ENCODE measurements at places on chromosomes 2 and 18.

GRCh38 chr2:110771547-110772382, 39.4 kb downstream of the ACOXL start:
- no peak for DNase-seq

DNA sequence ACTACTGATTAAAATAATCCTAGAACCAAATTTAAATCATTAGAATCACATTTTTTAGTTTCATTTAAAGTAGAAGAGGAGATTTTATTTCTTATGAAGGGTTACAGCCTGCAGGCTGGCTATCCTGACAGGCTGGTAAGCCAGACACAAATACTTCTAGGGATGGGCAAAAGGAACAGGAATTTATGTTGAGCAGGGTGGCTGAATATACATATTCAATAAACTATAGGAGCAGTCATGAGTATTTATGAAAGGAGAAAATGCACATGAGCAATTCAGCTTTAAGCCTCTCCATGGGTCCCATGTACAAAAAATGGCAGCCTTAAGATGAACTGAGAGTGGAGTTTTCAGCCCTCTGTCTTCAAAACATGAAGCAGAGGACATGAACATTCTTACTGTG, 182.4 kb downstream of the CTNNA2 start:
- no peak for DNase-seq

- DNase-seq, result no peak
These were observed 72.6 kb upstream of the FIGN start for GRCh38 chr2:163808406-163808805.

GRCh38 chr2:240624950-240625621, at the start of gene GPR35:
GPR35 (plus strand) TSS chr2:240625480; CDS start chr2:240629953, 4,473 bp downstream.
- no peak for DNase-seq

DNA sequence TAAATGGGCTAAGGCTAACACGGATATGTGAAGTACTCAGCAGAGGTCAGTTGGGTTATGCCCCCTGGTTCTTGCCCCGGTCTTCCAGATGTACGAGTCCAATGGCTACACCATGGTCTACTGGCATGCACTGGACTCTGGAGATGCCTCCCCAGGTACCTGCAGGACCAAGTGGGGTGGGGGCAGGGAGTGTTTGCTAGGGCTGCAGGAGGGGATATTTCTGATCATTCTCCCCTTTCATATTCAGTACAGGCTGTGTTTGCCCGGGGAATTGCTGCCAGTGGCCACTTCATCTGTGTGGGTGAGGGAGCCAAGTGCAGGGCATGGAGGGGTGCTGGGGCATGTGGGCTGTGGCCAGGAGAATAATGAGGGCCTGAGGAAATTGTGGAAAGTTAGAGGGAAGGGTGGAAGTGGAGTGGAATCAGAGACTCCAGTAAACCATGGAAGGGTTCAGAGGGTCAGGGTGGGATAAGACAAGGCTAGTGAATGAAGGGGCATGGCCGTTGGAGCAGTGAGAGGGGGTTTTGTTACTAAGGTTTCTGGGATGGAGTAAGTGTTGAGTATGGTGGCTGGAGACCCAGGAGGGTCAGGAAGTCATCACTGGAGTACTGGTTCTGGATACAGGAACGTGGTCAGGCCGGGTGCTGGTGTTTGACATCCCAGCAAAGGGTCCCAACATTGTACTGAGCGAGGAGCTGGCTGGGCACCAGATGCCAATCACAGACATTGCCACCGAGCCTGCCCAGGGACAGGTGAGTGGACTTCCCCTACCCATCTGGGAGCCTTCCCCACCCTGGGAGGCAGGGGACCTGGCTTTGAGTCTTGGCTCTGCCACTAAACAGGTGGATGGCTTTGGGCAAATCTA, 1.9 kb downstream of the WDR54 start:
- DNase-seq, result no peak
